Caco-2 (cell line): ENCODE measurements at places on chromosomes 1 and 21.

- no peak for DNase-seq
- no peaks in the 10 kb centered on the region for H3K36me3 ChIP-seq
- H3K4me1 ChIP-seq, result peaks cover 29% of the 10 kb centered on the region
- no peak overlapping the region for H3K27ac ChIP-seq
- no peaks in the 10 kb centered on the region for H3K27me3 ChIP-seq
These were observed 32.2 kb downstream of the POFUT2 start for GRCh38 chr21:45255381-45256020.

GRCh38 chr1:194787001-194787400 lies 1600.6 kb upstream of the B3GALT2 start:
- DNase-seq, result no peak
- H3K4me1 ChIP-seq, result no peaks in the 10 kb centered on the region
- no peaks in the 10 kb centered on the region for H3K27me3 ChIP-seq
- H3K4me3 ChIP-seq, result no peak overlapping the region
- H3K36me3 ChIP-seq, result no peaks in the 10 kb centered on the region

DNA sequence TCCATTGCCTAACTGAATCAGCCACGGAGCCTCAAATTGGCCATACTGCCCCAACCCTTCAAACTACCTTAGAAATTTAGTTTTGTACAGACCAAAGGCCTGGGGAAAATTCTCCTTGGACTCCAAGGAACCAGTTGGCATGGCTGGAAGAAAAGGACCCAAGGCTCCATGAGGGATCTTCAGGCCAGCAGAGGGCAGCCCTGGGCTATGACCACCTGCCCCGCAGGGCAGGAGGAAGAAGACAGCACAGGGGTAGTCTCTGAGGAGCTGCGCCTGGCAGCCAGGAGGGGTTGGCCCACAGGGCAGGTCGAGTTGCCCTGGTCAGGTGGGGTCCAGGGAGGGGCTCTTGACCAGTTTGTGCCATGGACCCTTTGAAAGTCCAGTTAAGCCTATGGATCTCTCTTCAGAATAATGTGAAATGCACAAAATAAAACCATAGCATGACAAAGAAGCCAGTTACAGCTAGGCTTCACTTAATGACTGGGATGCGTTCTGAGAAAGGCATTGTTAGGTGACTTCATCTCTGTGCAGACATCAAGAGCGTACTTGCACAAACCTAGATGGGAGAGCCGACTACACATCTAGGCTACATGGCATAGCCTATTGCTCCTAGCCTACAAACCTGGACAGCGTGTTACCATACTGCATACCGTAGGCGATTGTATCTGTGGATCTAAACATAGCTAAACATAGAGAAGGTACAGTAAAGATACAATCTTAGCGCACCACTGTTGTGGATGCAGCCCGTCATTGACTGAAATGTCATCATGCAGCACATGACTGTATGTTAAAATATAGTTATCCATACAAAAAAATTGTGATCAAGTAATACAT lies 26.1 kb downstream of the CACNA1S start:
- no peaks in the 10 kb centered on the region for H3K36me3 ChIP-seq
- no peak overlapping the region for H3K4me3 ChIP-seq
- DNase-seq, result peak; percentile 76
- H3K27ac ChIP-seq, result no peak overlapping the region
- H3K27me3 ChIP-seq, result no peaks in the 10 kb centered on the region
- H3K4me1 ChIP-seq, result no peaks in the 10 kb centered on the region

GRCh38 chr21:29056005-29056404 lies 17.4 kb downstream of the CCT8 start:
- H3K4me1 ChIP-seq, result no peaks in the 10 kb centered on the region
- H3K27ac ChIP-seq, result no peak overlapping the region
- H3K27me3 ChIP-seq, result no peaks in the 10 kb centered on the region
- no peak for DNase-seq
- 0 out of 2 replicates have a peak, but pooled peaks cover 1% of the 10 kb centered on the region for H3K36me3 ChIP-seq
- no peak overlapping the region for H3K4me3 ChIP-seq

- H3K27me3 ChIP-seq, result no peaks in the 10 kb centered on the region
- H3K4me3 ChIP-seq, result no peak overlapping the region
- DNase-seq, result no peak
These were observed 440.5 kb downstream of the SMYD3 start for GRCh38 chr1:246066573-246066972.

DNA sequence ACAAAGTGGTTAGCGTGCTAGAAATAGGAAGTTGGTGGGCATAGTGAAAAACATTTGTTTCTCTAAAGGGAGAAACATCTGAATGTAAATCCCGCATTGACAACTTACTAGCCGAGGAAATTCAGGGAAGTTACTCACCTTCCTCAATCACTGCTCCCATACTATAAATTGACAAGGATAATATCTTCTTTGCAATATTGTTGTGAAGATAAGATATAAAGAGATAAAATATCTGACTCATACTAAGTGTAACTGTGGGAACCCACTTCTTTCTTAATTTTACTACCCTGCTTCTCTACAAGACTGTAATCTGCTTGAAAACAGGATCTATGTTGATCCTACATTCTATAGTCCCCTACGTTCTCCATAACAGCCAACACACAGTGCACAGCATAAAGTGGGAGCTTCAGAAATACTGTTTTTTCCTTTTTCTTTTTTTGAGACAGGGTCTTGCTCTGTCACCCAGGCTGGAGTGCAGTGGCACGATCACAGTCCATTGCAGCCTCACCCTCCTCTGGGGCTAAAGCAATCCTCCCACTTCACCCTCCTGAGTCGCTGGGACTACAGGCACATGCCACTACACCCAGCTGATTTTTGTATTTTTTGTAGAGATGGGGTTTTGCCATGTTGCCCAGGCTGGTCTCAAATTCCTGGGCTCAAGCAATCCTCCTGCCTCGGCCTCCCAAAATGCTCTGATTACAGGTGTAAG lies 57.4 kb upstream of the C1orf21 start:
- H3K4me1 ChIP-seq, result no peaks in the 10 kb centered on the region
- no peak for DNase-seq
- H3K27me3 ChIP-seq, result no peaks in the 10 kb centered on the region
- no peaks in the 10 kb centered on the region for H3K36me3 ChIP-seq
- no peak overlapping the region for H3K4me3 ChIP-seq

DNA sequence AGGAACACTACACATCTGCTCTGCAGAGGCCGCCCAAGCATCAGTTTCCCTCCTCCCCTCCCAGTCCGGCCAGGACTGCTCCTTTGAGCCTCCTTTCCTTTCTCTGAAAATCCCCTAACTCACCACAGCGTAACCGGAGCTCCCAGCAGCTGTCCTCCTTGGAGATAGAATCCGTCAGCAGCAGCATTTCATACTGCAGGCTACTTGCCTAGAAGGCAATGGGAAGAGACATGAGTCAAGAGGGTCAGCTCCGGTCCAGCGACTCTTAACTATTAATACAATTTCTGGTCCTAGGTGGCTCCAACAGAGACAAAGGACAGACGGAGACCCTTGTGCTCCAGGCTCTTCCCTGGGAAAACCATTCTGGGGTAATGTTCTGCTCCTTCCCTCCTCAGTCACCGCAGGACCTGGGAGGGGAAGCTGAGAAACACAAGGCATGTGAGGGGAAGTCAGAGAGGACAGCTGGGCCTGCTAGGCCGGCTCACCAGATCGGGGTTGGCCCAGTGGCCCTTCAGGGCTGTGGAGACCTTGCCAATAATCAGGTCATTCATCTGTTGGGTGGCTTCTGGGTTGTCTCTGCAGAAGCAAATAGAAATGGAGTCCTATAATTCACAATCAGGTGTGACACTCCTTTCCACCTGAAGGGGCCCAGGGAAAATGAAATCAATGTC lies 99.7 kb downstream of the UBR4 start:
- H3K4me1 ChIP-seq, result no peaks in the 10 kb centered on the region
- H3K27ac ChIP-seq, result no peak overlapping the region
- no peaks in the 10 kb centered on the region for H3K27me3 ChIP-seq

DNA sequence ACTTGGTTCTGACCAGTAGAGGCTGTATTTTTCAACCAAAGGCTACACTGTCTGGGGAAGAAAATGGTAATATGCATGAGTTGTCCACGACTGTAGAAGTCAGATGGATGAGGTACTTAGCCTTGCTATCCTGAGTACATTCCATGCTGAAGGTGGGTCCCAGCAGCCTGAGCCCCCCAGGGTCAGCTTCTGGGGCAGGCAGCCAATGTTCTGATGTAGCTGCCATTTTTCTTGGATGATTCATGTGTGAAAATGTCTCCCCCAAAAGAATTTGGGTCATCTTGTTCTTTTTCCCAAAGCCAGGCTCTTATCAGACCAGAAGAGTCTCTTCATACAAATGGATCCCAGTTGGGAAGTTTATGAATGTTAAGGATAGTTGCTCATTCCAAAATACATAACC lies 172.2 kb upstream of the UBE2U start:
- H3K4me1 ChIP-seq, result no peaks in the 10 kb centered on the region
- H3K4me3 ChIP-seq, result no peak overlapping the region
- DNase-seq, result no peak
- H3K27ac ChIP-seq, result no peak overlapping the region
- H3K27me3 ChIP-seq, result no peaks in the 10 kb centered on the region

DNA sequence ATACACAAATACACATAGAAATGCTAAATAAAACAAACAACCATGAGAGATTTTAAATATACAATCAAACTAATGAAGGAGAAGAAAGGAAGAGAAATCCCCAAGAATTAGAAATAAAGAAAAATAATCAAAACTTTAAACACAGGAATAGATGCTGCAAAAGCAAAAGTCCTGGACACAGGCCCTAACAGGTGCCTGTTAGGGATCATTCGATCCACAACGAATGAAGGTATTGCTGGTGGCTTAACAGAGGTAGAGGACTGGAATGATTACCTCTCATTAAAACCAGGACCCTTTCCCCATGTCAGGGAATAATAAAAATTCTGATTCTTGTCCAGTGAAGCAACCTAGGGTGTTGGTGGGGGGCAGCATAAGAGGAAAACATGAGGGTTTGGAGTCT lies 56.8 kb downstream of the CDC42BPA start:
- H3K27ac ChIP-seq, result no peak overlapping the region
- no peak for DNase-seq
- H3K4me1 ChIP-seq, result no peaks in the 10 kb centered on the region
- no peaks in the 10 kb centered on the region for H3K27me3 ChIP-seq
- H3K4me3 ChIP-seq, result no peak overlapping the region

GRCh38 chr1:212254853-212255363 lies 30.3 kb upstream of the PPP2R5A start:
- peak overlapping the region; percentile 51 for H3K27ac ChIP-seq
- H3K4me1 ChIP-seq, result peaks cover 14% of the 10 kb centered on the region
- no peaks in the 10 kb centered on the region for H3K27me3 ChIP-seq
- no peak overlapping the region for H3K4me3 ChIP-seq
- no peaks in the 10 kb centered on the region for H3K36me3 ChIP-seq

GRCh38 chr1:28815533-28816185 lies 3.7 kb downstream of the OPRD1 start:
- H3K4me1 ChIP-seq, result no peaks in the 10 kb centered on the region
- no peaks in the 10 kb centered on the region; the same call in 1 of the 2 replicates for H3K27me3 ChIP-seq
- H3K27ac ChIP-seq, result no peak overlapping the region

DNA sequence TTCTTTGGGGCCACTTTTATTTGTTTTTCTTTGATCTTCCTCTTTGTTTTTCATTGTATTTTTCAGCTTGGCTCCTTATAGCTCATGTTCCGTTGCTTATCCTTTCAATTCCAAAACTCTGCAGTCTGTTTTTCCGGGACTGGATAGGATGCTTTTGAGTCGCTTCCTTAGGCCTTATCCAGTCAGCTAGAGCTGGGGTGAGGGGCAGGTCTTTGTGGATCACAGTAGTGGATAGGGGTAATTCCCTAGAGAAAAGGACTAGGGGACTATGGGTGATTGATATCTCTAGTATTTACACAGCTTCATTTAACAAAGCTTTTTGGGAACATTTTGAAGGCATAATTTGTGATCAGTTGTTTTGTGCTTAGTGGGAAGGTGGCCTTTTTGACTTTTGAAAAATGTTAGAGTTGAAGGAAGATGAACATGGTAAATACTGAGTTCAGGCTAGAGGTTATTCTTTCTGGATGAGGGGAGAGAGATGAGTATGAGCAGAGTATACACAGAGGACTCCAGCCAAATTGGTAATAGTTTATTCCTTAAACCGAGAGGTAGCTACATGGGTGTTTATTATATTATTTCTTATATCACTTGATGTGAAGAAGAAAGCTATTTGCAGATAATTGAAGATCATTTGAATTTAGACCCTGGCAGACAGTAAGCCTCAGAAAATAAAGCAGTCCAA lies 22.5 kb downstream of the CEP350 start:
- DNase-seq, result no peak
- no peaks in the 10 kb centered on the region for H3K36me3 ChIP-seq
- no peak overlapping the region for H3K27ac ChIP-seq
- no peak overlapping the region for H3K4me3 ChIP-seq
- no peaks in the 10 kb centered on the region; the same call in 1 of the 2 replicates for H3K4me1 ChIP-seq

GRCh38 chr1:245652660-245653427 lies 498.1 kb downstream of the KIF26B start:
- peak overlapping the region; percentile 81 for H3K27ac ChIP-seq
- peaks cover 2% of the 10 kb centered on the region for H3K36me3 ChIP-seq
- H3K4me1 ChIP-seq, result peaks cover 31% of the 10 kb centered on the region
- H3K4me3 ChIP-seq, result no peak overlapping the region

- no peak for DNase-seq
- no peaks in the 10 kb centered on the region for H3K36me3 ChIP-seq
- no peaks in the 10 kb centered on the region for H3K4me1 ChIP-seq
- H3K27me3 ChIP-seq, result no peaks in the 10 kb centered on the region
- H3K4me3 ChIP-seq, result no peak overlapping the region
These were observed 63.6 kb downstream of the NEK7 start for GRCh38 chr1:198220428-198220827.

- no peaks in the 10 kb centered on the region for H3K4me1 ChIP-seq
- no peaks in the 10 kb centered on the region for H3K36me3 ChIP-seq
- no peak overlapping the region for H3K4me3 ChIP-seq
- H3K27me3 ChIP-seq, result no peaks in the 10 kb centered on the region
These were observed 25.3 kb downstream of the PIGK start for GRCh38 chr1:77193951-77194350.

GRCh38 chr1:109539676-109540075 lies at the start of gene GPR61:
Gene GPR61 (plus strand): TSS chr1:109539872. CDS start chr1:109543023, 3,151 bp downstream.
- H3K4me3 ChIP-seq, result no peak within 1 kb of the TSS
- H3K36me3 ChIP-seq, result no peaks in the 10 kb centered on the region
- H3K4me1 ChIP-seq, result no peaks in the 10 kb centered on the region

DNA sequence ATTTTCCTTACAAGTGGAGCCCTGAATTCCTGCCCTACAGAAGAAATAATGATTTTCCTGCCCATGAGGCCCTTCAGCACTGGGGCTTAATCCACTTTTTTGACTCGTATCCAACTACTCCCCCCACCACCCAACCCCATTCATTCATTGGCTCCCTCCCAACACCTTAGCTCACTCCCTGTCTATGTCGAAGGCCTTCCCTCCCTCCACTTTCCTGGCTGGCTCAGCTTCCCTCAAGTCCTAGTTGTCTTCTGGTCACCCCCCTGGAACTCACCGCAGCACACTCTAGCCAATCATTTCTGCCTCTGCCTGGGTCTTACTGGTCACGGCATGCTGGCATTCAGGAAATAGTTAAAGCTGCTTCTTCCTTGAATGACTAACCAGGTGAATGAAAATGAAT lies 118.9 kb downstream of the PGBD5 start:
- no peak overlapping the region for H3K4me3 ChIP-seq
- H3K4me1 ChIP-seq, result no peaks in the 10 kb centered on the region
- H3K27me3 ChIP-seq, result no peaks in the 10 kb centered on the region

- H3K27me3 ChIP-seq, result no peaks in the 10 kb centered on the region
- no peaks in the 10 kb centered on the region for H3K4me1 ChIP-seq
- no peak overlapping the region for H3K27ac ChIP-seq
- H3K36me3 ChIP-seq, result no peaks in the 10 kb centered on the region
- H3K4me3 ChIP-seq, result no peak overlapping the region
- no peak for DNase-seq
These were observed 122.7 kb upstream of the POGK start for GRCh38 chr1:166716620-166717019.
